ENCODE measurements at places on chromosomes 7 and 10. TPM values are rescaled to one million over a fixed set of nuclear protein-coding genes. Genes with fewer than 3 reads are reported as not detected.

DNA sequence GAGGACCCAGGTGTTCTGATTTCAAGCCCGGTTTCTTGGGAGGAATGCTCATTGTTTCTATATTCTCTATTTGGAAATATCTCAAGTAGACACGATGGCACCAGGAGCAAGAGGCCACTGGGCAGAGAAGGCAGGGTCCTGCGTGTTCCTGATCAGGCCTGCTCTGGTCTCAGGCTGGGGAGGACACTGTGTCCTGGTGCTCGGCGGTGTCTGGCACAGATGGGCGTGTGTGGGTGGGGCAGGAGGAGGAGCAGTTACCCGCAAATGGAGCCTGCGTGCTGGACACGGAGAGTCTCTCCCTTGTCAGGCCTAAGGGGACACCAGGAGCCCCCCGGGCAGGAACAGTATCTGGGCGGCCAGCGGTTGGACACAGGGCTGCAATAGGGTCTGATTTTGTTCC lies 25.9 kb upstream of the GOLGA7B start:
- no peak for DNase-seq

PCDH15 gene
- 0.34 TPM for total RNA-seq

- DNase-seq = no peak
These were observed 52.0 kb downstream of the TASOR2 start for GRCh38 chr10:5736591-5736990.

HECTD2 gene
- 3.8 TPM for total RNA-seq

ATRNL1 gene
- 41.9 TPM for total RNA-seq

DNA sequence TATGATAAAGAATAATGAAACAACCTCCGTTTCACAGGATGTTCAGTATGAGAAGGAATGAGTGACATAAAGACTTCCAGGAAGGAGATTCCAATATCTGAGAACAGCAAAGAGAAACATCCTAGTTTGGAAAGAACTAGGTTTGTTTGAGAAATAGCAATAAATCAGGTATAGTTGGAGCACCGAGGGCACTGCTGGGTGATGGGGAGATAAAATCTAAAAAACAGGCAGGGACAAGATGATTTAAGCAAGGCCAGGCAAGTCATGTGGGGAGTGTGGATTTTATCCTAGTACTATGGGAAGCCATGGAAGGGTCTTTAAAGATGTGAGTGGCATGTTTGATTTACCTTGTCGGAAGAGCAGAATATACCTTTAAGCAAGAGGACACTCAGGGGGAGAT lies 169.7 kb downstream of the SPAG6 start:
- no peak for DNase-seq
